Colonic mucosa (tissue), 4 donors: ENCODE measurements at places on chromosomes 1 and 21.

DNA sequence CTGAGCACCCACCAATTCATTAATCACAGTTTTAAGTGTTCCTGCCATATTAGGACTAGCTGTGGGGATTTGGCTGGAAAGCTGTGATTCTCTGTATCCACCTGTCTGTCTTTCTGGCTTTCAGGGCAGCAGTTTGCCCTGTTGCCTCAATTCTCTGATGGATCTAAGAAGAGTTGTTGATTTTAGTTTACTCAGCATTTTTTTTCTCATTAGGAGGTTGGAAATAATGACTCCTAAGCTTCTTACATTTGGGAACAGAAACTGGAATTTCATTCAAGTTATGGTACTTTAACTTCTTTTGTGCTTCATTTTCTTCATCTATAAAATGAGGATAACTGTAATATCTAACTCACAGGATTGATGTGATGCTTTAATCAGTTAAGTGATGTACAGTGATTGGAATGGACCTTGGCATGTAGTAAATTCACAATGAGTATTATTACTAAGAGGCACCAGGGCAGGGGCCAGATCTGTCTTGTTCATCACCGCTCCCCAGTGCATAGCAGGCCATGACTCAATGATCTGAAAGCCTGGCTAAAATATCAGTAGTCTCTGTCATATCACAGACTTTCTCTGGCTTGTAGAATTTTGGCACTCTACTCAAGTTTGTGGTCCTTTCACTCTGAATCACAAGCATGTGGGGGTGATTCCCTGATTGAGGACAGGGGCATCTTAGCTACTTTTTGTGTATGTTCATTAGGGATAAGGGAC is 51.4 kb upstream of the GREM2 start:
- no peak for DNase-seq

GRCh38 chr1:153794624-153795329 is 19.6 kb downstream of the SLC27A3 start:
- DNase-seq, result peak; percentile 16

DNA sequence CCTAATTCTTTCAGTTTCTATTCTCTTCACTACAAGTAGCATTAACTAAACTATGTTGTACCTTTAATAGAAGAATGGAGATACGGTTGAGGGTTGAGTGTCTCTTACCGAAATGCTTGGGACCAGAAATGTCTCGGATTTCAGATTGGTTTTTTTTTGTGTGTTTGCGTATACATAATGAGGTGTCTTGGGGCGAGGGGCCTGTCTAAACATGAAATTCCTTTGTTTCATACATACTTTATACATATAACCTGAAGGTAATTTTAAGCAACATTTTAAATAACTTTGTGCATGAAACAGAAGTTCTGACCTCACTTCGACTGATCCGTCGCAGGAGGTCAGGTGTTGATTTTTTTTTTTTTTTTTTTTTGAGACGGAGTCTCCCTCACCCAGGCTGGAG is 36.3 kb upstream of the MYOCOS start:
- DNase-seq, result no peak

DNA sequence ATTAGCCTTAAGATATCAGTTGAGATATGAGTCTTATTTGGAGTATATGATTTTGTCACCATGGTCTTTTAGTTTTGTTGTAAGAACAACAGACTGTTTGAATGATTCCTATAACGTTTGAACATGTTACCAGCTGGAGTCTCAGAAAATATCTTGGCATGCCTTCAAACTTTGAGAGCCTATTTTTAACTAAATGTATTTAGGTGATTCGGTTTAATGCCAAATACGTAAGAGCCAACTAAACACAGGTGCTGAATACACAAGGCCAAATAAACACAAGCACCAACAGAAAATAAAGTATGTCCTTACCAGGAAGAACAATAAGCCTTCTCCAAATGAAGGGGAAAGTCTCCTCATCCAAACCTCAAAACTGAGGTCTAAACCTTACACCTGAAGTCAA is 48.6 kb downstream of the PRKACB start:
- no peak for DNase-seq

DNA sequence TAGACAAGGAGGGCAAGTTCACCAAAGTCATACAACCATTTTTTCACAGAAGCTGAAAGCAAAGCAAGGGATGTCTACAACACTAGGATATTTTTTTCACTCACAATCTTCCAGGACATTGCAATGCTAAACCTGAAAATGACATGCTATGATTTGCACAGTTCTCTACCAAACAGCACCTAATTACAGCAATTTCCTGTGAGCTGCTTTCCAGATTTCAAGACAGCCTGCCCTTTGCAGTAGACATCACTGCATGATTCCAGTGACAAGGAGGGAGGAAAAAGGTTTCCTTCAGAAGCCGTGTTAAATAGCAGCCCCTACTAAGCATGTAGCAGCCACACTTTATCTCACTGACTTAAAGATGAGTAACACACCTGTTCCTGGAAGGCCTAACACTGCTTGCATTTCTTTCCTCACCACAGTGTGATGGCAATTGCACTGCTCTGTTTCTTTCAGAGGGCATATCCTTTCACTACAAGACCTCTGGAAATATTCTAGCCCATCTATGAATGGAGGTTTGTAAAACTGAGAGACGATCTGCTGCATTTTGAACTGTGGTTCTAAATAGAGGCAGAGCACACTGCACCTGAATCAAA is 97.1 kb downstream of the DUSP10 start:
- no peak for DNase-seq

- DNase-seq, result no peak
These were observed 36.9 kb upstream of the OR2B11 start for GRCh38 chr1:247494767-247495166.

GRCh38 chr1:69271587-69272125 is 296.1 kb upstream of the LRRC7 start:
- no peak for DNase-seq

DNA sequence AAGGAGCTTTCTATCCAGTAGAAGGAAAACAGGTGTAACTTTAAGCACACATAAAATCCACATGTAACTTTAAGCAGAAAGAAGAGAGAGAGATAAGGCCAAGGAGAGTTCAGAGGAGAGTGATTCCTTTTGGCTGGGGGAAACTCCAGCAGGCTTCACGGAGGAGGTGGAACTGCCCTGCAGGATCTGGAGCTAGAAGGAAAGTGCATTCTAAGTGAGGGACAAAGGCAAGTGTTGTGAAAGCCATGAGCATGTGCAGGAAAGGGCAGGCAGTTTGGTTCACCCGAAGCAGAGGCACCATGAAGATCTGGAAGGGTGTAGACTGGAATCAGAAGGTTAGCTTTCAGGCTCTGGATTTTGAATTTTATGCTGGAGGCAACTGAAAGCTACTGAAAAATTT is 46.3 kb downstream of the GADD45A start:
- DNase-seq, result no peak

GRCh38 chr1:117650840-117651568 is 45.2 kb downstream of the TENT5C start:
- no peak for DNase-seq

DNA sequence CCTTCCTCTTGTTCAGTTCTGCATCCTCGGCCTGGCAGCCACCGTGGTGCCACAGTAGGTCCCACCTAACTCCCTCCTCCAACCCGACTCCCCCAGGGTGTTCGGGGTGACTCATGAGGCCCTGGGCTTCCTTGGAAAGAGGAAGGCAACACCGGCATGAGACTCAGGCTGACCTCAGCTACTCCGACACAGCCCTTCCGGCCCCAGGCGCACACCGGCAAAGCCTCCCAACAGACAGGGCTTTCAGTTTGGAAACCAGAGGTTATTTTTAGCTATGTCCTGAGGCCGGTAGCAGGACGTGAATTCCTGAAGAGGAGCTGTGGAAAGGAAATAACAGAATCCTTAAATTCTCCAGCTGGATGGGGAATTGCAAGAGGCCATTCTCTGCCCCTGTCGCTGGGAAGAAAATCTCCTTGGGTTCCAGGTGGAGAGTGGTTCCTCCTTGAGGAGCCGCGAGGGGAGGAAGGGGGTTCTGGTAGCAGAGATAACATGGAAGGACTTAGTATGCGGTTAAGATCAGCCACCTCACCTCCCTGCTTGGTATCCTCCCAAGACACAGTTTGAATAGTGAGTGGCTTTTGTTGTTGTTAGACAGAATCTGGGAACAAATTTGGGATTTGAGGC is 24.4 kb downstream of the PLXNA2 start:
- DNase-seq, result no peak

DNA sequence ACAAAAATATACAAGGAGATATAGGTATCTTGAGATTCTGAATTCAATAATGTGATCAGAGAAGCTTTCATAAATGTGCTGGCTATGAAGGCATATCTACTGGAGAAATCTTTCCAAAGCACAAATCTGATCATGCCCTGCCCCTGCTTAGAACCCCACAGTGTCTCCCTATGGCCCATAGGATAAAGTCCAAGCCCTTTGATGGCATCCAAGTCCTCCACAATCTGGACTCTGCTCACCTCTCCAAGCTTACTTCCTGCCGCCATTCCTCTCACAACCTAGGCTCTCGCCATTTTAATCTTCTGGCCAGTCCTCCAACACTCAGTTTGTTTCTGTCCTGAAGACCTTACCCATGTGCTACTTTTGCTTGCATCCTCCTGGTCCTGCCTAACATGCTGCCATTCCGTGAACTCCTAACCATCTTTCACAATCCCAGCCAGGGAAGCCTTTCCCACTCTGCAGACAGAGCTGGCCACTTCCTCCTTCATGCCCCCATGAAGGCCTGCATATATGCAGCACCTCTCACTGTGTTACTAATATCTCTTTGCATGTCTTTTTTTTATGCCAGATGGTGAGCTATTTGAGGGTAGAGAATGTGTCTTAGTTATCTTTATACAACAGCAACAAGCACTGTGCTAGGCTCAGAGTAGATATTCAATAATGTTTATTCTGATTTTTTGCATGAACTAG is 5.6 kb upstream of the ATP1A1 start:
- DNase-seq, result no peak

DNA sequence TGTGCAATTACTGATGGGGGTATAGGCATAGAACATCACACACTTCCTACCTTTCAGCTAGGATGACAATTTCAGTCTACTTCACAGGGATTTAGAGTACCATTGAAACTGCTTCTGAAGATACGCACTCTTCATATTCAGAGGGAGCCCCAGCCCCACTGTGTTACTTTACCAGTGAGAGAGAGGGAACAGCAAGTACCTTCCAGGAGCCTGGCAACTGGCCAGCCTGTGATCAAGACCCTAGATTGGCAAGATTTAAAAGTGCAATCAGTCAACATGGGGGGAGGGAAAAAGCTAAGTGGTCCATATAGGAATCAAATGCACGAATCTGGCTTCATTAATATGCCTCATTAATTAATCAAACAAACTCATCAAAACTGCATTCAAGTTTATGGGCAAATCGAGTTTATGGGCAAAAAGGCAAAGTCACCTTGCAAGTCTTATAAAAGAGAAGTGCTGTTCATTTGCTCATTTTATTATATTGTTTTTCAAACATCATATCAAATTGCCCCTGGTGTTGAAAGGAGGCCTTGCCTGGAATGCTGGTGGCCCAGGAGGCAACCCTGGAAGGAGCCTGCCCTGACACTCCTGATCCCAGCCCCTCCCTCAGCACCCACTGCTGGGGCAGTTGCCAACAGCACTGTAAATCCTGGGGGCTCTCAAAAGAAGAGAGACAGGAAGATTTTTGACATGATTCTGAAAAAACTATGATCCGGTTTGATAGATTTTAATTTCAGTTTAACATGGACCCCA is 184.9 kb upstream of the DPT start:
- DNase-seq, result peak; percentile 24

DNA sequence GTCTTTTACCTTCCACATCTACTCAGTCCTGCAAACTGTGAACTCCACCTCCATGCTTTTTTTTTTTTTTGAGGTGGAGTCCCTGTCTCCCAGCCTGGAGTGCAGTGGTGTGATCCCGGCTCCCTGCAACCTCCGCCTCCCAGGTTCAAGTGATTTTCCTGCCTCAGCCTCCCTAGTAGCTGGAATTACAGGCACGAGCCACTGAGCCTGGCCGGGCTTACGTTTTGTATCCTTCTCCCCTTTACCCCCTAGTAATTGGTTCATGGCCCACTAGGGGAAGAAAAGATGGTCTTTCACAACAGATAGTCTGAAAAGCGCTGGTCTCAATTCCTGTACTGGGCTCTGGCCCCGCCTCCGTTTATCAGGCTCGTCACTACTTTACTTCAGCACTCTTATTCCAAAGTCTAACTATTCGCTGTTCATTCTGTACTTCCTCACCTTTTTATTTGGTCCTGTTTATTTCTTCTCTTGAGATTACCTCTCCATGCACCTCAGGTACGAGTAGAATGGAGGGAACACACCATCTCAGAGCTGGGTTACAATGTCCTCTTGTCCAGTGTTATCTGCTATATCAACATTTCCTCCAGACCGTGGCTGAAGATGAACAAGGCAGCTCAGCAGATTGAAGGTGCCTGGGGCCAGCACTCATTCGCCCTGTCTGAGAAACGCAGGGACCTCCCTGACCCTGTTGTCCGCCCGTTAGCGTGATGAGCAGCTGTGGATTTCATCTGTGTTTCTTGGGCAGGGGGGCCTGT is 16.2 kb downstream of the CNST start:
- DNase-seq, result peak; percentile 73

DNA sequence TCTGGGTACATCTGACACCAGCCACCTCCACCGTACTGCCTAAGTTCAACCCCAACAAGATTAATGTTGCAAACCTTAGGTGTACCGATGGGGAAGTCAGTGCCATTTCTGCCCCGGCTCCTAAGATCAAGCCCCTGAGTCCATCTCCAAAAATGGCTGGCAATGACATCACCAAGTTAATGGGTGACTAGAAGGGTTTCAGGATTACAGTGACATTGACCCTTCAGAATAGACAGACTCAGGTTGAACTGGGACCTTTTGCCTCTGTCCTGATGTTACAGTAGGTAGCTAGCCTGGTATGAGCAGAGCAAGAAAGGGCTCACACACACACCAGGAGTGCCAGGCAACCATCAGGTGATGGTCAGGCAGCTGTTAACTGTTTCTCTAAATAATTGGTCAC is 21.7 kb upstream of the ZMYM6 start:
- no peak for DNase-seq

DNA sequence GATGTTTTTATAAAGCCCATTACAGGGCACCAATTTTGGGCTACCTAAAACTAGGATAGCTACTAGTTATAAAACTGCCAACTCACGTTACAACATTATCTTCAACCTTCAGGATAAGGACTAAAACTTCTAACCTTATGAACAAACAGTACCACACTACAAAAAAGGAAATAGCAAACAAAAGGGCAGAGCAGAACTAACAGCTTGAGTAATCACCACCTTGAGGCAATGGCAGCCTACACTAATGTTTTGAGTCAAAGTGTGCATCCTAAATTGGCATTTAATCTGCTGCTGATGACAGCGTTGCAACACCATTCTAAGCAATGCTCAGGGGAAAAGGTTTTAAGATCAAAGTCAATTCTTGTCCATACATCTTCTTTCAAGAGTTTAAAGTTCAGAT is 27.2 kb downstream of the PTP4A2 start:
- no peak for DNase-seq

GRCh38 chr1:192506741-192507155 is 68.8 kb upstream of the RGS1 start:
- no peak for DNase-seq

- no peak for DNase-seq
These were observed 15.8 kb downstream of the TINAGL1 start for GRCh38 chr1:31592132-31592531.

- DNase-seq, result no peak
These were observed 98.5 kb downstream of the MRPL37 start for GRCh38 chr1:54298284-54299033.

GRCh38 chr1:215276582-215276981 is 194.0 kb downstream of the KCNK2 start:
- DNase-seq, result no peak

GRCh38 chr1:94522304-94522703 is 19.3 kb downstream of the F3 start:
- DNase-seq, result peak; percentile 36

- DNase-seq, result no peak
These were observed 148.2 kb upstream of the PALMD start for GRCh38 chr1:99497690-99498089.

GRCh38 chr1:202836623-202837403 is 26.1 kb downstream of the PCAT6 start:
- DNase-seq, result no peak
